GM12878 (cell line): ENCODE measurements at places on chromosomes 12 and 14. TPM values are rescaled to one million over a fixed set of nuclear protein-coding genes. Genes with fewer than 3 reads are reported as not detected.

Gene ASIC1
- total RNA-seq: 0.13 and 0.26 TPM in 2 replicates

Gene ANO2
- not detected in 2 replicates for total RNA-seq

Gene ATP2A2
- 120 and 133 TPM in 2 replicates for total RNA-seq

Gene SMOC1
- 0.26 TPM in 1 of 2 replicates, not detected in the other for total RNA-seq

Gene SYNJ2BP
- 10.5 TPM in 2 replicates for total RNA-seq

Gene POTEM
- not detected in 2 replicates for total RNA-seq

Gene SERPINA12
- not detected in 2 replicates for total RNA-seq

Gene IGF1
- total RNA-seq: 3.2 and 3.4 TPM in 2 replicates

Gene GNPTAB
- 31.3 and 36.0 TPM in 2 replicates for total RNA-seq

Gene BMP4
- total RNA-seq: 0.46 and 0.85 TPM in 2 replicates

Gene KLHL33
- 0.08 TPM in 2 replicates for total RNA-seq

Gene LRP1-AS
- total RNA-seq: not detected in 2 replicates

Gene SLC38A4
- 0.16 and 0.23 TPM in 2 replicates for total RNA-seq

Gene LGMN
- 3.3 and 3.5 TPM in 2 replicates for total RNA-seq

Gene TAS2R46
- 1.3 TPM in 2 replicates for total RNA-seq

Gene SERPINA1
- 5.1 and 6.6 TPM in 2 replicates for total RNA-seq

Gene GALNT8
- 0.43 and 0.56 TPM in 2 replicates for total RNA-seq

Gene AKAP5
- 3.7 and 4.0 TPM in 2 replicates for total RNA-seq

Gene SLC10A1
- total RNA-seq: not detected in 2 replicates

Gene NAV3
- total RNA-seq: 0.13 and 0.51 TPM in 2 replicates

Gene DBX2
- not detected in 2 replicates for total RNA-seq

Gene PIK3C2G
- not detected in 2 replicates for total RNA-seq

Gene FOXG1
- 0.32 and 0.44 TPM in 2 replicates for total RNA-seq

Gene PARP11
- total RNA-seq: 6.8 and 8.7 TPM in 2 replicates

Gene CLEC1B
- not detected in 2 replicates for total RNA-seq

Gene MAGOHB
- 41.9 and 43.0 TPM in 2 replicates for total RNA-seq

Gene KLRC2
- 0.43 TPM in 1 of 2 replicates, not detected in the other for total RNA-seq

Gene BDKRB2
- total RNA-seq: 0.05 TPM in 1 of 2 replicates, not detected in the other

Gene GPR162
- not detected in 2 replicates for total RNA-seq

Gene SAMD15
- total RNA-seq: 0.74 and 1.1 TPM in 2 replicates

Gene PPP1R36
- total RNA-seq: not detected in 2 replicates
